ENCODE measurements at places on chromosomes 3 and 15. TPM values are rescaled to one million over a fixed set of nuclear protein-coding genes. Genes with fewer than 3 reads are reported as not detected.

TMEM266 gene
- total RNA-seq, result not detected

CHRFAM7A gene
- 2.0 TPM for total RNA-seq

COL7A1 gene
- total RNA-seq, result 14.9 TPM

CAPN3 gene
- 3.4 TPM for total RNA-seq

ADAMTS9 gene
- 19.9 TPM for total RNA-seq

CA12 gene
- total RNA-seq, result 0.65 TPM

CCR4 gene
- total RNA-seq, result 0.08 TPM

CHL1 gene
- total RNA-seq, result 24.8 TPM

MEX3B gene
- 4.0 TPM for total RNA-seq

GALNT15 gene
- 5.8 TPM for total RNA-seq

CYP8B1 gene
- total RNA-seq, result not detected

GPR27 gene
- 3.7 TPM for total RNA-seq

BDH1 gene
- total RNA-seq, result 43.1 TPM

SLC35G2 gene
- 2.1 TPM for total RNA-seq

GASK1A gene
- 0.92 TPM for total RNA-seq

TFG gene
- total RNA-seq, result 104 TPM

GOLGA6B gene
- total RNA-seq, result not detected

CLSTN2 gene
- 8.4 TPM for total RNA-seq

ANKRD28 gene
- 23.6 TPM for total RNA-seq

ZMYND10 gene
- not detected for total RNA-seq

ANKUB1 gene
- total RNA-seq, result not detected

GNAT1 gene
- total RNA-seq, result not detected

DAZL gene
- total RNA-seq, result not detected

SLC22A14 gene
- not detected for total RNA-seq

RETNLB gene
- not detected for total RNA-seq

GABRR3 gene
- total RNA-seq, result not detected

EBLN2 gene
- 0.87 TPM for total RNA-seq

A4GNT gene
- total RNA-seq, result not detected

HCN4 gene
- 21.4 TPM for total RNA-seq

ACTRT3 gene
- total RNA-seq, result 0.84 TPM

MED12L gene
- 0.49 TPM for total RNA-seq

GPR149 gene
- total RNA-seq, result not detected

MRPL47 gene
- total RNA-seq, result 44.4 TPM

EMC7 gene
- total RNA-seq, result 65.1 TPM

GCNT3 gene
- total RNA-seq, result not detected

MYO5C gene
- total RNA-seq, result 3.4 TPM

COLQ gene
- total RNA-seq, result 1.7 TPM

PIGZ gene
- total RNA-seq, result 2.8 TPM

MYL3 gene
- 11,437 TPM for total RNA-seq
